ENCODE measurements at places on chromosomes 13 and 19.
A peak's percentile ranks its signal among the peaks of the same experiment; 100 is the strongest.

DNA sequence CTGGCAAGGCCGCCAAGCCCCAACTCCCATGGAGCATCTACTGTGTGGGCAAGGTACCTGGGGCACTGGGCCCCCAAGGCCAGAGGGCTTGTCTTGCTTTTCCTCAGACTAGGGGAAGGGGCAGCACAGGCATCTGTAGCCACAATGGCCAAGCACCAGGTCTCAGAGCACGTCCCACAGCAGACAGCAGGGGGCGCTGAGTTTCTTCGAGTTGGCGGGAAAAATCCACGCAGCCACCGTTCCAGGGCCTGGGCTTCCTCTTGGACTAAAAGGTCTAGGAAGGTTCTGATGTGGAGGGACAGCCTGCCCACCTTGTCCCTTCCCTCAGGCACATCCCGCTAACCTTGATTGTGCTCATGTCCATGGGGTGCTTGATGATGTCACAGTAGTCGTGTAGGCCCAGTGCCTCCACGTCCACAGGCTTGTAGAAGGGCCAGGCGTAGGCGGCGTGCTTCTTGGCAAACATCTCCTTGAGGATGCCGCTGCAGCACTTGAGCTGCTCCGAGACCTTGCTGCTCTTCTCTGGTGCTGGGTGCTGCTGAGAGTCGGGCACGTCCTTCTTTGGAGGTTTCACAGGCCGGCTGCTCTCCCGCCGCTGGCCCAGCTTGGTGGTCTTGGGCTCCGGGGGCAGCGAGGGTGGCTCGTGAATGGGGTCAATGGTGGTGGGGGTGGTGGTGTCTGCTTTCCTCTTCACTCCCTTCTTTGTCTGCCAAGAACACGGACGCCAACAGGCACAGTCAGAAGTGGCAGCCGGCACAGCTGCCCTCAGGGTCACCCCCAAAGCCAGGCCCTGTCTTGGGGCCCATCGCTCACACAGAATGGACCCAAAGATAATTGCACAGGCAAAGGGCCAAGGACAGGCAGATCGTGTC lies 32.0 kb upstream of the EPHX3 start:
- no peak overlapping the region for H3K27ac ChIP-seq
- peak; percentile 79 for DNase-seq
- H3K4me1 ChIP-seq: no peaks in the 10 kb centered on the region
- no peaks in the 10 kb centered on the region for H3K27me3 ChIP-seq
- no peak overlapping the region for H3K4me3 ChIP-seq
- H3K36me3 ChIP-seq: peaks cover 58% of the 10 kb centered on the region

DNA sequence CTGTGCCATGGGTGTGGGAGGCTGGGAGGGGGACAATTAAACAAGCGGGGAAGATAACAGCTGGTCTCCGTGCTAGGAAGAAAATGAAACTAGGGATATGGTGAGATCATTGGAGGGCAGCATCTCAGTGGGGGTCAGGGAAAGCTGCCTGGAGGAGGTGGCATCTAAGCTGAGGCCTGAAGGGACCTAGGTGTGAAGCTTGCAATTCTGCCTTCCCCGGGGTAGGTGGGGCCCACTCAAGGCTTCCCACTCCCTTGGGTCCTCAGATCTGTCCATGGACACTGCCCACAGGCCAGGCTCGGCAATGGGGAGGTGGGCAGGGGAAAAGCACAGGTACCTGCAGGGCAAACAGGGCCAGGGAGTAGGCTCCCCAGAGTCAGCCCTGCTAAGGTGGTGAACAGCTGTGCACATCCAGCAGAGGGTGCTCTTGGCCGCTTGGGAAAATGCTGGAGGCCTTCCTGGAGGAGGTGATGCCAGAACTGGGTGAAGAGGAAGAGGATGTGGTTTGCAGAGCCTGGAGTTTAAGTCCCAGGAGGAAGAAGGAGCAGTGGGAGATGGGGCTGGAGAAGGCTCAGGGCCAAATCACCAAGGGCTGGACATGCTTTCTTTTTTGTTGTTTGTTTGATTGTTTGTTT lies 25.7 kb upstream of the CCNE1 start:
- no peak for DNase-seq
- no peaks in the 10 kb centered on the region for H3K27me3 ChIP-seq
- H3K27ac ChIP-seq: no peak overlapping the region
- no peak overlapping the region for H3K4me3 ChIP-seq

DNA sequence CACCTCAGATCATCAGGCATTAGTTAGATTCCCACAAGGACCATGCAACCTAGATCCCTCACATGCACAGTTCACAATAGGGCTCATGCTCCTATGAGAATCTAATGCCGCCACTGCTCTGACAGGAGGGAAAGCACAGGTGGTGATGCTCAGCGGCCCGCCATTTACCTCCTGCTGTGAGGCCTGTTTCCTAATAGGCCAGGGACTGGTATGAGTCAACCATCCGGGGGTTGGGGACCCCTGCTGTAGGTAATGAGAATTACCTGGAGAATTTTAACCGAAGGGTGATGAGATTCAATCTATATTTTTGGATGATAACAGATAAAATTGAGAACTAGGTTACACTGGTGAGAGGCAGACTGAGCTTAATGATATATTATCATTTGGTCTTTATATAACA lies 101.4 kb downstream of the LACC1 start:
- H3K27me3 ChIP-seq: no peaks in the 10 kb centered on the region
- no peak overlapping the region for H3K27ac ChIP-seq
- no peak for DNase-seq

DNA sequence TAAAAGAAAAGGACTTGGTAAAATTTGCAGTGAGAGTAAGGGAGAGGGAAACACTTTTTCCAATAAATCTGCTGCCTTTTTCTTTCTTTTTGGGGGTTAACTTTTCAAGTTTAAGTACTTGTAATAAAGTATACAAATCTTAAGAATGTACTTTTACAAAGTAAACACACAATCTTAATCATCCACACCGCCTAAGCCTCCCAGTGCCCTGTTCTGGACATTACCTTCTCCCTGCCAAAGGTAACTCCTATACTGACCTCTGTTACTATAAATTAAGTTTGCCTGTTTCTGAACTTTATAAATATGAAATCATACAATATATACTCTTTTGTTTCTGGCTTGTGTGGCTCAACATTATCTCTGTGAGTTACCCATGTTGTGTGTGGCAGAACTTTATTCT lies 137.9 kb downstream of the RGCC start:
- H3K4me3 ChIP-seq: no peak overlapping the region
- H3K4me1 ChIP-seq: no peaks in the 10 kb centered on the region
- DNase-seq: no peak
- peaks cover 2% of the 10 kb centered on the region for H3K36me3 ChIP-seq
- no peak overlapping the region for H3K27ac ChIP-seq
- H3K27me3 ChIP-seq: no peaks in the 10 kb centered on the region

DNA sequence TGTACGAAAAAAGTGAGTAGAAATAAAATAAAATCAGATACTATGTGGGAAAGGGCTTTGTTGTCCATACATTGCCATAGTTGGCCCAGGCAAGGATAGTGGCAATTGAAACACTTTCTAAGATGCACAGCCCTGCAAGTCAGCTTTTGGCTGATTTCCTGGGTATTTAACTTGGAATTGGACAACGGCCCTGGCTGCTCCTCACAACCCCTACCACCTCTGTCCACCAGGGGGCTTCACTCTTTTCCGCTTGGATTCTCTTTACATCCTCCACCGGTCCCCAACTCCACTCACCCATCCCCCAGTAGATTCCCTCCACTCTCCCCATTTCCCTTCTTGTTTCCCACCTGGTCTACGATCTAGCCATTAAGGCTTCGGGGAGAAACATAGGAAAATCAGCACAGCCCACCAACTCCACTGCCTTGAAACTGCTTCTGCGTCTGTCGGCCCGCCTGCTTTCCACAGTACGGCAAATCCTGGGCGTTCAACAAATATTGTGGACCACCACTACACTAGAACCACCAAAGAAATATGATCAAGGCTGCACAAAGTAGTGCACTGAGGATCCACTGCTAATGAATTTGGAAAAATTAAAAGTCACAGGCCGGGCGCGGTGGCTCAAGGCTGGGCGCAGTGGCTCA lies 48.6 kb upstream of the GTF3A start:
- H3K27ac ChIP-seq: no peak overlapping the region
- no peaks in the 10 kb centered on the region for H3K36me3 ChIP-seq
- H3K4me3 ChIP-seq: no peak overlapping the region
- H3K27me3 ChIP-seq: no peaks in the 10 kb centered on the region
- H3K4me1 ChIP-seq: peaks cover 7% of the 10 kb centered on the region
- peak; percentile 66 for DNase-seq

DNA sequence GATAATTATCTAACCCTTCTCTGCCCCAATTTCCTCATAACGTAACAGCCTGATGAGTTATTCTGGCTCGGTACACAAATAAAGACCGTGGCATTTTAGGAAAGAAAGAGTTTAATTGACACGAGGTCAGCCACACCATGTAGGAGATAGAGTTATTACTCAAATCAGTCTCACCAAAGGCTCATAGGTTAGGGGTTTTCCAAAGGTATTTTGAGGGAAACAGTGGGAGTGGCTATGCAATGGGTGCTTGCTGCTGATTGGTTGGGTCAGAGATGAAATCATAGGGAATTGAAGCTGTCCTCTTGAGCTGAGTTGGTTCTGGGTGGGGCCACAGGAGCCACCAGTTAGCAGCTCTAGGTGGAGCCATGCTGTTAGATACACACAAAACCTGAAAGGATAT lies 137.5 kb downstream of the FREM2 start:
- DNase-seq: no peak
- no peak overlapping the region for H3K4me3 ChIP-seq
- no peaks in the 10 kb centered on the region for H3K36me3 ChIP-seq
- no peaks in the 10 kb centered on the region for H3K27me3 ChIP-seq
- H3K4me1 ChIP-seq: no peaks in the 10 kb centered on the region
- no peak overlapping the region for H3K27ac ChIP-seq

DNA sequence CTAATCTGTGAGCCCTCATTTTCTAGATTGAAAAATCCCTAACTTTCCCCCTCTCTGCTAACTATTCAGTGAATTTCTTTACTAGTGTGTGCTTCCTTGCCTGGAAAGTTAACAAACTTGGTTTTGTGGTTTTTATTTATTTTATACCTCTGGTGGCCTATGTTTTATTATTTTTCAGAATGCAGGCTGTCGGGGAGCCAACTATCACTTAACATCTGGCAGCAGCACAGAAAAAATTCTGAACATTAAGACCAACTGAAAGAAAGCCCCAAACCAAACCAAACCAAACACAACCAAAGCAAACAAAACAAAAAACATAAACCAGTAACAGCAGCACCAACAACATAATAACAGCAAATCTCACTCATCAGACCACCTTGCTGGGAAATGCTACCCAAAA lies 109.0 kb upstream of the KL start:
- no peaks in the 10 kb centered on the region for H3K27me3 ChIP-seq
- no peaks in the 10 kb centered on the region for H3K36me3 ChIP-seq
- no peak for DNase-seq
- H3K27ac ChIP-seq: no peak overlapping the region

DNA sequence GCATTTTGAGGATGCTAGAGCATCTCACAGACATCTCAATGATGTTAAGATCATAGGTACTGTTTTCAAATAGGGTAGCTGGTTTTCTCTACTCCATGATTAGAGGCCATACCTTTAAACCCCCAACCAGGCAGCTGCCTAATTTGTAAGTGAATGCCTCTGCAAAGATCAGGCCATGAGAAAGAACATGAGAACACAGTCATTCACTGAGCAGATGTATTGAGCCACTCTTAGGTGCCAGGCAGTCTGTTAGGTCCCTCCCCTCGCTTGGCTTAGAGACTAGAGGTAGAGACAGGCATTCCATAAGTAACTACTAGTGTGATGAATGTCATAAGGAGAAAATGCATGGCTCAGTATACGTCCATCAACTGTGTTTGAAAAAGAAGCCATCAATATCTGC lies 410.0 kb downstream of the FGF9 start:
- no peaks in the 10 kb centered on the region for H3K27me3 ChIP-seq
- H3K4me3 ChIP-seq: no peak overlapping the region
- H3K36me3 ChIP-seq: no peaks in the 10 kb centered on the region
- DNase-seq: no peak
- no peaks in the 10 kb centered on the region for H3K4me1 ChIP-seq
- no peak overlapping the region for H3K27ac ChIP-seq

DNA sequence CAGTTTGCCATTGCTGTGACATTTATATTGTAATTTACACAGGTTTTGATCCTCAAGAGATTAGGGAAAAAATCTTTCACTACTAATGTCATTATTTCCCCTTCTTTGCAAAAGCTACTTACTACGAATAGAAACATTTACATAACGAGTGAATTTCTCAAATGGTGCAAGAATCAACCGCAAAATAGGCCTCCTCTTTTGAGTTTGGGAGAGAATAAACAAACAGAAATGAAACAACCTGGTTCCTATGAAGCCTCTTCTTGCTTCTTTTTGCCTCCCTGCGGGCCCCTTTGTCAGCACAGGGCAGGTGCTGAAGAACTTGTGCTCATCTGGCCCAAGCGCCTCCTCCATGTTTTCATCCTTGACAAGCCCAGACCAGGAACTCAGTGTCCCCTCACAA lies 10.1 kb upstream of the GJA3 start:
- H3K27ac ChIP-seq: no peak overlapping the region
- H3K4me1 ChIP-seq: no peaks in the 10 kb centered on the region
- H3K27me3 ChIP-seq: peaks cover 47% of the 10 kb centered on the region
- DNase-seq: no peak
- H3K4me3 ChIP-seq: no peak overlapping the region
- no peaks in the 10 kb centered on the region for H3K36me3 ChIP-seq

- no peak overlapping the region for H3K4me3 ChIP-seq
- H3K4me1 ChIP-seq: no peaks in the 10 kb centered on the region
- H3K36me3 ChIP-seq: no peaks in the 10 kb centered on the region
- no peak overlapping the region for H3K27ac ChIP-seq
- no peaks in the 10 kb centered on the region for H3K27me3 ChIP-seq
These were observed 29.9 kb upstream of the CEBPA start for GRCh38 chr19:33332248-33332647.

DNA sequence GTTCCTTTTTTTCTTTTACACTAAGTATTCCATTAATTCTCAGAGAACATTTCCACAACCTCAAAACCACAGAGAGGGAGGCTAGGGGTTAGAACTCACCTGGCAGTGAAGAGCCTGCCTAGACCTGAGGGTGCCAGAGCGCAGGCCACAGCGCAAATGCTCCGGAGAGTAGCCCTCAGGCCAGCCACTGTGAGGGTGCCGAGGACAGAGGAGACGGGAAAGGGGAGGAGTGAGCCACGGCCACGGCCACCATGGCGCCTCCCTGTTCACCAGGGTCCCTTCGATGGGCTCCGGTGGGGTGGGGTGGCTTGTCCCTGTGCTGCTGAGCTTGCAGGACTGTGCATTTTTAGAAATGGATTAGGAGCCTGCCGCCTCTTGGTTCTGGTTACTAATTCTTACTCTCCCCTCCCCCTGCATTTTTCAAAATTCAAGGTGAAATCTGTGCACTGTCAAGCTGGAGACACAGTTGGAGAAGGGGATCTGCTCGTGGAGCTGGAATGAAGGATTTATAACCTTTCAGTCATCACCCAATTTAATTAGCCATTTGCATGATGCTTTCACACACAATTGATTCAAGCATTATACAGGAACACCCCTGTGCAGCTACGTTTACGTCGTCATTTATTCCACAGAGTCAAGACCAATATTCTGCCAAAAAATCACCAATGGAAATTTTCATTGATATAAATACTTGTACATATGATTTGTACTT lies 58.8 kb downstream of the GGACT start:
- H3K27ac ChIP-seq: no peak overlapping the region
- H3K27me3 ChIP-seq: no peaks in the 10 kb centered on the region
- H3K36me3 ChIP-seq: peaks cover 20% of the 10 kb centered on the region
- DNase-seq: no peak

All from common myeloid progenitor, CD34-positive (primary cell).